Stimulated activated CD8-positive, alpha-beta memory T cell treated with anti-CD3 and anti-CD28 coated beads, Interleukin-7, amount 100 ng/mL, for 4 hours (primary cell): ENCODE measurements at places on chromosomes 4 and X.
A peak's percentile ranks its signal among the peaks of the same experiment; 100 is the strongest.

DNA sequence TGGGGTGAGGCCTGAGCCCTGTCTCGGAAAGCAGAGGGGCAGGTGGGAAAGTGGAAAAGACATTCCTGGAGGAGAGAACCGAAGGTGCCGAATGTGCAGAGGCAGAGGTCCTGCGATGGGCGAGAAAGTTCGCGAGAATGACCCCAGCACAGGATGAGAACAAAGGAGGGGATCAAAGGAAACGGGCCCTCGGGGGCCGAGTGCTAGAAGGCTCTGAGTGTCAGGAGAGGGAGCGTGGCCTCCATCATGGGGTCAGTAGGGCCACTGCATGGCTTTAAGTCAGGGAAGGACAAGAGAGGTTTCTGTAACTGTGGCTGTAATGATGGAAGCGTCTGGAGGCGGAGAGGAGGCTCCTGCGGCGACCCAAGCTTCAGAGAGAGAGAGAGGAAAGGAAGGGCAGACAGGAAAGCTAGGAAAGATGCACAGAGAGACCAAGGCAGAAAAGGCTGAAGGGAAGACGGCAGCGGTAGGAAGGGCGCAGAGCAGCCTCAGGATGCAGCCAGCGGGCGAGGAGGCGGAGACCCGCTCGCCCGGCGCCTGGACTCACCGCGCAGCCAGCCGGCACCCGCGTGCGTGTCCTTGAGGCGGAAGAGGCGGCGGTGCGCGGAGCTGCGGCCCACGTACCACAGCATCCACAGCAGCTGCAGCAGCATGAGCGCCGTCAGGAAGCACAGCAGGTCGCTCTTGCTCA is 669 bp downstream of the OTOP1 start:
- DNase-seq, result no peak

DNA sequence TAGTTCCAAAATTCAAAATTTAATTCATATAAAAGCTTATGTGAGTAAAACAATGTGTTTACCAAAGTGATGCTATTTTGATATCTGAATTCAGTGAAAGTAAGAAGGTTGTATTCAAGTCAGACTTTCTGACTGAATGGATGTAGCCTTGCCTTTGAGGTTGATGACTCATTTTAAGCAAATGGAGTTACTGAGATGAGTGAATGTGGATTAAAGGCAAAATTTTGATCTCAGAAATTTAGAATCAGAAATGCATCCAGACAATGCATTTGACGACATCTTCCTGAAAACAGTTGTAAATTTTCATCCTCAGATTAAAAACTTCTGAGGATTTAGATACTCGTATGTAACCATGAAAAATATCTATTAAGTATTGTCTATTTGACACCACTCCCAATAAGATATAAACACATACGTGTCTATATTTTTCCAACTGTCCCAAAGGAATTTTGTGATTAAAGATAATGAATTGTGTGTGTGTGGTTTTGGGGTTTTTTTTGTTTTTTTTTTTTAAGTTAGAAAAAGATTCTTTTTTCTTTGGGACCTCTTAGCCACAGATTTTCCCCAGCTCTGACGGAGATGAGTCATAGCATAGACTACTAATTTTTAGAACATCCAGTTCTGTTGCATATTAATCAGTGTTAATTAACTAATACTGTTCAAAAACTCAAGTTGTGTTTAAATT is 34.4 kb downstream of the NFKB1 start:
- no peak for DNase-seq

GRCh38 chr4:102629673-102630072 is 128.5 kb downstream of the NFKB1 start:
- no peak for DNase-seq

GRCh38 chrX:129980540-129981199 is 1.8 kb upstream of the BCORL1 start:
- no peak for DNase-seq

DNA sequence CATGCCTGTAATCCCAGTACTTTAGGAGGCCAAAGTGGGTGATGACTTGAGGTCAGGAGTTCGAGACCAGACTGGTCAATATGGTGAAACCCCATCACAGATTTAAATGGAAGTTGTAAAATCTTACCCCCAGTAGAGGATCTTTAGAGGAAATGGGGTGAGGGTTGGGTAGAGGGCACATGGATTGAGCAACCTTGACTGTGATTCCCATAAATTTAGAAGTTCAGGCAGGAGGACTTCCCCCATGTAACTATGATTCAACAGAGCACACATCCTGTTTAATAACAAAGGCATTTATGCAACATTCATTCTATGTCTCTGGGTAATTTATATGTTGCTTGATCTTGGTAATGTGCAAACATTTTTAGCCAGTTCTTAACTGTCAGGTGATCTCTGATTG is 143.1 kb downstream of the RBM47 start:
- DNase-seq, result no peak

GRCh38 chr4:20592663-20593062 is 107.6 kb upstream of the PACRGL start:
- no peak for DNase-seq

DNA sequence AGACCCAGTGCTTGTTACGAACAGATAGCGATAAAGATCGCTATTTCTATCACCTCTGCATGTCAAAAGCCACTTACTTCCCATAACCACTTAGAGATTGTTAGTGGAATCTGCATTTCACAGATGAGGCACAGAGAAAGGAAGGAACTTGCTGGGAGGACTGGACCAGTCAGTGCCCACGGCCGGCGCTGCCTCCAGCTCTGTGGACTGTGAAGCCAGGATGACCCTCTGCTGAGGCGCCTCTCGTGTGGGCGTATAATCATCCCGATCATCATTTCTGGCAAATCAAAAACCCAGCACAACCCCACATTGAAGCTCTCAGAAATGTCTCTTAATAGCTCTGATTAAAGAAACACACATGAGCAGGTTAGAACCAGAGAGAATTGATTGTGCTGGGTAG is 61.5 kb upstream of the ADRA2C start:
- DNase-seq, result no peak

DNA sequence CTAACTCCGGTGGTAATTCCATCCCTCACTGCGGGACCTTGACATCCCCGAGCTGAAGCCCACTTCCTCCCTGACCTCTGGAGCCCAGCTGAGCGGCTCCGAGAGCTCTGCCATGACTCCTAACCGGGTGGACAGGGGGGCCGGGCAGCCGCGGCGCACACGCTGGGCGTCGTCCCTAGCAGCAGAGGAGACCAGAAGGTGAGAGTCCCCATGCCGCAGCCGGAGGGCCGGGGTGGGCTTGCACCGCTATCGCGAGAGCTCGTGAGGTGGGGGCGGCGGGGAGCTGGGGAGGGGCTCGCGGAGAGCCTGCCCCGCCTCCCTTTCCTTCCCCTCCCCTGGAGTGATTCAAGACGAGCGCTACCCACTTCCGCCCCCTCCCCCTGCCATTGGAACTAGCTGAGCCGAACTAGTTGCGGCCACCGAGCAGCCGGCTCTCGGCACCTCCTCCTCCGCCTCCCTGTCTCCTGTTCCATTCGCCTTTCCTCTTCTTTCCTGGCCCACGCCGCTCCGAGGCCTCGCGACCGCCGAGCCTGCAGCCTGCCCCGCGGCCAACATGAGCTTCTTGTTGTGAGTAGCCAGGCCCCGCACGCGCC is at the start of gene MOB1B:
TSS of gene MOB1B (plus strand) at position 386 of the 593 bp plus-strand sequence. CDS start at position 554, 168 bp downstream.
- DNase-seq, result peak; percentile 80

DNA sequence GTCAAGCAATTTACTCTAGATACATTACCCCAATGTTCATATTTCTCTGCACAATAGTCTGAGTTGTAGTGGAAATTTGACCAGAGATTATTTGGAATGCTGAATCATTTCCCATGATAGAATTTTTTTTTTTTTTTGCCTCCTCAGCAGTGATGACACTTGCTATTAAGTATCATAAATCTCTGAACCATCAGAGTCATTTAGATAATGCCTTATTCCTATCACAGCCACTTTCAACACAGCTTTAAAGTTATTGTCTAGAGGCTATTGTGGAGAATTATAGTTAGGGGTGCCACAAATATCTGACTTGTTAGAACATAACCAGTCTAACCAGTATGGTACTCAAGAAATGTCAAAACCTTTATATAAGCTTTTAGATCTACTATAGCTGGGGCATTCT is 79.8 kb downstream of the LCORL start:
- no peak for DNase-seq

- DNase-seq, result no peak
These were observed 180.3 kb upstream of the MXRA5 start for GRCh38 chrX:3526731-3527130.

DNA sequence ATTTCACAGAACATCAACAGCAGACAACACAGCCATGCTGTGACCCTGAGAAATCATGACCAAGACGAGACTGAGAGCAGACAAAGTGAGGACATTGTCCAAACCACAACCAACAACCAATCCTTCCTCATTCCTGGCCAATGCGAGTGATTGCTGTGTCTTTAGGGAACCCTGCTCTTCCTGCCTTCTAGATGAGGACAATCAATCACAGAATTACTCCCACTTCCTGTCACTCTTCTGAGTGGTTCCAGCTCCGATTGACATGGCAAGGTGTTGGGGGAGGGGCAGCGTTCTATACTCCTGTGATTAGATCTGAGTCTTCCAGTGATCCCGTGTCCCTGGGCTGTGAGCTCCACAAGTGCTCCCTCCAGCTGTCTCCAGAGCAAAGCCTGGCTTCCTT is 227.8 kb downstream of the STIM2 start:
- DNase-seq, result no peak

DNA sequence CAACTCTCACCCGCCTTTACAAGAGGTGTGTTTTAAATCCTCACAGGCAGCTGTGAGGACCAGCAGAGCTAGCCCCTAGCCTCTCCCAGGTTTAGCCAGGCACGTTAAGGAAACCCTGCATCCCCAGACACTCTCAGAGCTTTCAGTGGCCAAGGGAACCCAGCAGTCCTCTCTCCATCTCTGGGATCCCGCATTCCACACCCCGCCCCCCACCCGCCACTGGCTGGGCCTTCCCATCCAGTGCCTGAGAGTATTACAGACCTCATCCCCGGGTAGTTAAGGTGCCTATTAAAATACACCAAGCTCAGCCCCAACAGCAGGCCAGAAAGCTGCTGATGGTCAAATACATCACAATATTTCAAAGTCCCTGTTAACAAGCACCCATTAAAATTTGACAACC is 256.2 kb downstream of the BCOR start:
- DNase-seq, result no peak

GRCh38 chr4:160403081-160403480 is 1300.2 kb downstream of the RAPGEF2 start:
- no peak for DNase-seq

DNA sequence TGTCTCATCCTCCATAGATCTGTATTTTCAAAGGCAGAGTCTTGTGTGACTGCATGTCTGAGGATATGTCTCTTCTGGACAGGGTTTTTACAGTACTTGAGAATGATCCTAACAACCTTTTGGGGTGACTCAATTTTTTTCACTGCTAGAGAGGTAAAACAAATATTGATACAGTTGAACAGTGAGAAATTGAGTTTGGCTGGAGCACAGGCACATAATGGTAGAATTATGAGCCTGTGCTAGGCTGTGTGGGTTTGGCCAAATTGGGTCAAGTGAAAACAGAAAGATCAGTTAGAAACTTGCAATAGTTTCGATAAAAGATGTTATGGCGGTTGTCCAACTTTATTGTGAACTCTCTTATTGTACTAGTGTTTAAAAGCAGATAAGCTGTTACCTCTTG is 23.3 kb upstream of the EOLA2 start:
- DNase-seq, result no peak

- DNase-seq, result no peak
These were observed 660.3 kb upstream of the PRKX start for GRCh38 chrX:4373791-4374190.

- no peak for DNase-seq
These were observed 62.2 kb downstream of the KDM6A start for GRCh38 chrX:44935172-44935571.
